ENCODE measurements at places on chromosomes 5 and 9.

- DNase-seq, result no peak
Observed at GRCh38 chr5:159419576-159419975, 89.3 kb upstream of the IL12B start.

DNA sequence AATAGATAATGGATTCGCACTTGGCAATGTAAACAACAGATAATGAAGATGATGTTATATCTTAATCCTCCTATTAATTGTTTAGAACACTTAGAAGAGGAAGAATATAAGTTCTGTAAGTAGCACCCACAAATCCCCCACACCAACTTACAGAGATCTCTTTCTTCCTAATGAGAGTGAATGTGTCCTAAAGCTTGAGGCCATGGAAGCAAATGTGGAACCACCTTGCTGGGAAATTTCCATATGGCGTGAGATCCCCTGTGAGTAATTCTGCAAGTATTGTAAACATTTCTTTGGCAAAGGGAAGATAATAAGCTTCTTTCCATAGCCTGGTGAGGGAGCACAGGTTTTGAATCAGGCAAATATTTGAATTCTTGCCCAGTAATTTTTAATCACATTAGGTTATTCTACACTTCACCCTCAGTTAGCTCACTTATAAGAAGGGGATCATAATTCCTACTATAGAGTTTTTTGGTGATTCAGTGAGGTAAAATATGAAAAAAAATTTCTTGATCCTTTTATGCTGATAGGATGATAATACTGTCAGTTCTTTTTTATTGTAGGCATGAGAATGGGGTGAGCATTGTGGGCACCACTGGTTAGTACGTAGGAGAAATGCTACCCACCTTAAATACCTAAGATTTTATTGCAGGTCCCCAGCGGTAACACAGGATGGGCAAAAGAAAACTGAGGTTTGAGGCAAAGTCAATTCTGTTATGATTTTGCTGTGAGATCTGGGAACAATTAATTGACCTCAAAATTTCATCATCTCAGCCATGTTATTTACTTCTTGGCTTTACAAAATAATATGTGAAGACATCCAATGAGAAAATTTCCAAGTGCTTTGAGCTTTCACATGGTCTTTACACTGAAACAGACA is 574.8 kb downstream of the PSAT1 start:
- DNase-seq, result no peak

- no peak for DNase-seq
Observed at GRCh38 chr9:120324996-120325642, 254.8 kb downstream of the CDK5RAP2 start.

DNA sequence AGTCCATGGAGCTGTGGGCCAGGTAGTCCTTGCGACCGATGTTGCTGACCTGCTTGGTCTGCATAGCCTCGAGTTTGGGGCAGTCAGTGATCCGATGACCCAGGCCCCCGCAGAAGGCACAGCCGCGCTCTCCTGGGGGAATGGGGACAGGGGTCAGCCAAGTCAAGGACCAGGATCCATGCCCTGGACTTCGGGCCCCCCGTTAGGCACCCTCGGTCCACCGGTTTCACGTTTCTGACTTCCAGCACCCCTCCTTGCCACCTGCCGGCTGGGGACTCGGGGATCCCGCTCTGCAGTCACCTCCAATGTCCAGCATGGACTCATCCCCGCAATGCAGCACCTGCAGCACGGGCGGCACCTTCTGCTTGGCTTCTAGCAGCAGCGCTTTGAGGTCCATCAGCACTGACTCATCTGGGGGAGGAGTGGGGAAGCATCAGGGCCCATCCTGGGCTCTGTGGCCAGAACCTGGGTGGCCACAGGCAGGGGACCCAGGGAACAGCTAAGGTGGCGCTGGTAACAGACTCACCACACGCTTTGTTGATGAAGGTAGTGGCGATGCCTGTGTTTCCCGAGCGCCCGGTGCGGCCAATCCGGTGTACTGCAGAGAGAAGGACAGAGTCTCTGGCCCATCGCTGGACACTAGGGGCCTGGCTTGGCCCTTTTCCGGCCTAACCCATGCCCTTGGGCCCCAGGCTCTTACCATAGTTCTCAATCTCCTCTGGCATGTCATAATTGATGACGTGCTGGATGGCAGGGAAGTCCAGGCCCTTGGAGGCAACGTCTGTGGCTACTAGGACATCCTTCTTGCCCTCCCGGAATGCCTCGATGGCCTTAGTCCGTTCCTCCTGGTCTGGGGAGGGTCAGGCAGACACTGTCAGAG is 2.4 kb upstream of the DOK3 start:
- DNase-seq, result no peak

GRCh38 chr9:116987721-116988485 is 300.8 kb downstream of the TRIM32 start:
- DNase-seq, result no peak

GRCh38 chr5:56291661-56292374 is 58.7 kb upstream of the ANKRD55 start:
- DNase-seq, result no peak

All from spinal cord (tissue), 10 donors.